ENCODE measurements at places on chromosomes 16 and 17. TPM values are rescaled to one million over a fixed set of nuclear protein-coding genes. Genes with fewer than 3 reads are reported as not detected.

- DNase-seq: peak; percentile 19
Observed at GRCh38 chr17:17377071-17377967, 74.1 kb downstream of the NT5M start.

GRCh38 chr16:590188-590814 is 435 bp downstream of the RAB40C start:
- DNase-seq: no peak

- DNase-seq: peak; percentile 48
Observed at GRCh38 chr16:57479205-57479975, 6.9 kb downstream of the DOK4 start.

The GPRC5C gene
- 345 TPM for total RNA-seq

The PARD6A gene
- total RNA-seq: 16.1 TPM

The CA7 gene
- not detected for total RNA-seq

DNA sequence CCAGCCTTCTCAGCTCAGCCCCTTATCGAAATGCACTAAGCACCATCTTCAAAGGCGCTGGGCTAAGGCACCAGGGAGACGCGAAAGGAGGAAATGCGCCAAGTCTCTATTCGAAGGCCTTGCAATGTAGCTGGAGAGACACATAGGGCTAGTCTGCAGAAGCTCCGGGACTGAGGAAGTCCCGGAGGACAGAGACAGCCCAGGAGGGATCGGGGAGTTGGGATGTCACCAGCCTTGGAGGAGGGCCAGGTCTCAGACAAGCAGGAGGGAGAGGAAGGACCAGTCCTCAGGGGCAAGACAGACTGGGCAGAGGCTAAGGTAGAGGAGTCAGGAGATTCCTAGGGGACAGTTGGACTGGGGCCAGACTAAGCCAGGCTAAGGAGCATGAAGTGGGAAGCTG is 8.5 kb downstream of the C17orf100 start:
- DNase-seq: no peak

The PITPNM3 gene
- total RNA-seq: 2.3 TPM

- DNase-seq: no peak
Observed at GRCh38 chr17:80718428-80718827, 173.8 kb downstream of the RPTOR start.

DNA sequence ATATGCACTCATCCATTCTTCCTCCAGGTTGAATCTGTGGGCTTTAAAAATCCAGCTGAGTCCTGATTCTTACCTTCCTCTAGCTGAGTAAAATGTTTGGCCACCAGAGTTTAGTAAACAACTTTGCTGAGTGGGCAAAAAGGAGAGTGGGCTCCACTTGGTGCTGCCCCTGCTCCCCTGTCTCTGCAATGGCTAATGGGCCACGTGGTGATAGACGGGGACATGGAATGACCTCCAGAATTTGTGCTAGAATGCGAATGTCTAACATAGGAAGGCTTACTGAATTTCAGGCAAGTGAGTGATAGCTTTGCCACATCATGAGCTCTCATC is 137.3 kb upstream of the CES5A start:
- DNase-seq: no peak

GRCh38 chr16:74874912-74875546 is 100.4 kb upstream of the FA2H start:
- peak; percentile 21 for DNase-seq

GRCh38 chr17:32586666-32587065 is 99.9 kb downstream of the CDK5R1 start:
- DNase-seq: no peak

GRCh38 chr17:77640252-77640651 is 318.3 kb upstream of the TNRC6C start:
- DNase-seq: no peak

DNA sequence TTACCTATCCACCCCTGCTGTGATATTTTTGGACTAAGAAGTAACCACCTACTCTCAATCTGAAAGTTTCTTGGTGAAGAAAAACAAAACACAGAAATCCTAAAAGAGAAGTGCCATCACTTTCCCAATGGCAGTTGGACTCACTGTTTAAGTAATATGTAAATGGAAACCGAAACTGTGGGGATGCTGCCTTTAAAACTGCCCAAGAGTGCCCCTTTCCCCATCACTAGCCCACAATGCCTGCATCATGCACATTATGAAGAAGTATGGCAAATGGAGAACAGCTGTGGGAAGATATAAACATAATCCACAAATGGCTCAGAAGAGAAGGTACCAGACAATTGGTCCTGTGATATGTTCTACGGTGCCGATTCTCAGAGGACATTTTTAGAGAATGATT is 33.5 kb upstream of the SLC6A2 start:
- no peak for DNase-seq

DNA sequence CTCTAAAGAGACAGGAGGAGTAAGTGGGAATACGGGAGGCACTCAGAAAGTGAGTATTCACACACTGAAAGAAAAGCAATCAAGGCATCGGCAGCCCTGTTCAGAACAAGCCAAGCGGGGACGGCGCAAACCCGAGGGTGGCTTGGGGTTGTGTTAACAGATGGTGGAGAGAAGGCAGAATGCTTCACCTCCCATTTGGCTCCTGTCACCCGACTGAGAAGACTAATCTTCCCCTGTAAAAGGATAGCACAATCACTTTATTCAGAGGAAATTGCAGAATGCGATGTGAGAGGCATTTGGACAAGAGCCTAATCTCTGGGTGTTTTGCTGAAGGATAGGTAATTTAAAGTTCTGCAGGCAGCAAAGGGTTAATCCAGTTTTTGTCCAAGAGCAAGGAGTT is 119.3 kb upstream of the WSCD1 start:
- no peak for DNase-seq

The SLFN12 gene
- 22.1 TPM for total RNA-seq

DNA sequence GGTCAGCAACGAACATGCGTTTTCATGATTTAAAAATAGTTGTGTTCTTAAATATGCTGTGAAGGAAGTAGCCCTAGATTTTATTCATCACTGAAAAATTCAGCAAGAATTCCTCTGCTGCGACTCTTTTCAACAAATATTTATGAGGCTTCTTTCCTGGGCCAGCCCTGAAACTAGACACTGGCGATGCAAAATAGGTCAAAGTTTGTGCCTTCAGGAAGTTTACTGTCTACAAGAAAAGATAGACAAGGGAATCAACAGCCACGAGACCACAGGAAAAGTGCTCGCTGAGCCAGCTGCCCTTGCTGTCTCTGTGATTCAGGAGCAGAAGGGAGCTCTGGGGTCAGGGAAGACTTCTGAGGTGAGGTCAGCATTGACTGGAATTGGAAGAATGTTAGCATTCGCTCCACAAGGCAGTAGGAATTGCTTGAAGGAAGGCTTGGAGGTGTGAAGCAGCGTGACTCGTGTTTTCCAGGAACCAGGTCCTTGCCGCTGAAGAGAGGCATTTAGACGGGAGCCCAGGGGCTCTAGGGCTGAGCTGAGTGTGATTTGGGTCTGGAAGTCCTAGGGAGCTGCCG is 1.9 kb upstream of the RPL26 start:
- peak; percentile 94 for DNase-seq

The ITGB3 gene
- 506 TPM for total RNA-seq

DNA sequence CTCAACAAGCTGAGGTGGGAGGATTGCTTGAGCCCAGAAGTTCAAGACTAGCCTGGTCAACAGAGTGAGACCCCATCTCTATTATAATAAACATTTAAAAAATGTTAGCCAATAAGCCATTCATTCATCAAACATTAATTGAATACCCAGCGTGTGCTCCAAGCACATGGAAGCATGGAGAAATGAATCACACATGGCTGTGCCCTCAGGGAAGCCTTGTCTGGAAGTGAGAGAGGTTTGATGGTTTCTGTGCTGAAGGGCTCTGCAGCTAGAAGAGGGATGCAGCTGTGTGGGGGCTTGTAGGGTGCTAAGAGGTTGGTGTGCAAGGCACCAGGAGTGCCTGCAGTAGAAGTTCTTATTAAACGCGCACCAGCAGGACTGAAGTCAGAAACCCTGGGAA is 11.2 kb downstream of the CYB5D2 start:
- peak; percentile 56 for DNase-seq

GRCh38 chr16:87465306-87465705 is 27.5 kb downstream of the ZCCHC14 start:
- DNase-seq: peak; percentile 86

- no peak for DNase-seq
Observed at GRCh38 chr16:56294579-56294978, 103.3 kb downstream of the GNAO1 start.

DNA sequence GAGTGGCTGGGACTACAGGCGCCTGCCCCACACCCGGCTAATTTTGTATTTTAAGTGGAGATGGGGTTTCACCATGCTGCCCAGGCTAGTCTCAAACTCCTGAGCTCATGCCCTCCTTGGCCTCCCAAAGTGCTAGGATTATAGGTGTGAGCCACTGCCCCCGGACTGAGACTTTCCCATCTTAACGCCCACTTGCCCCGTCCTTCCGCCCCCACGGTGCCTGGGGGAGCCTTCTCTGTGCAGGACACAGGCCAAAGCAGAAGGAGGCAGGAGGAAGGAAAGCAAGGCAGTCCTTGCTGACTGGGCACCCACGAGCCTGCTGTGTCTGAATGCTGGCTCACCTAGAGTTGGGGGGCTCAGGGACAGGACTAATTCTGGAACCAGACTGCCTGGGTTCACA is 17.6 kb upstream of the GNG13 start:
- no peak for DNase-seq

- DNase-seq: no peak
Observed at GRCh38 chr16:1592446-1592845, 19.4 kb downstream of the IFT140 start.

The PLEKHM1 gene
- total RNA-seq: 29.3 TPM

- peak; percentile 49 for DNase-seq
Observed at GRCh38 chr17:42010898-42011516, 6.2 kb downstream of the DNAJC7 start.

DNA sequence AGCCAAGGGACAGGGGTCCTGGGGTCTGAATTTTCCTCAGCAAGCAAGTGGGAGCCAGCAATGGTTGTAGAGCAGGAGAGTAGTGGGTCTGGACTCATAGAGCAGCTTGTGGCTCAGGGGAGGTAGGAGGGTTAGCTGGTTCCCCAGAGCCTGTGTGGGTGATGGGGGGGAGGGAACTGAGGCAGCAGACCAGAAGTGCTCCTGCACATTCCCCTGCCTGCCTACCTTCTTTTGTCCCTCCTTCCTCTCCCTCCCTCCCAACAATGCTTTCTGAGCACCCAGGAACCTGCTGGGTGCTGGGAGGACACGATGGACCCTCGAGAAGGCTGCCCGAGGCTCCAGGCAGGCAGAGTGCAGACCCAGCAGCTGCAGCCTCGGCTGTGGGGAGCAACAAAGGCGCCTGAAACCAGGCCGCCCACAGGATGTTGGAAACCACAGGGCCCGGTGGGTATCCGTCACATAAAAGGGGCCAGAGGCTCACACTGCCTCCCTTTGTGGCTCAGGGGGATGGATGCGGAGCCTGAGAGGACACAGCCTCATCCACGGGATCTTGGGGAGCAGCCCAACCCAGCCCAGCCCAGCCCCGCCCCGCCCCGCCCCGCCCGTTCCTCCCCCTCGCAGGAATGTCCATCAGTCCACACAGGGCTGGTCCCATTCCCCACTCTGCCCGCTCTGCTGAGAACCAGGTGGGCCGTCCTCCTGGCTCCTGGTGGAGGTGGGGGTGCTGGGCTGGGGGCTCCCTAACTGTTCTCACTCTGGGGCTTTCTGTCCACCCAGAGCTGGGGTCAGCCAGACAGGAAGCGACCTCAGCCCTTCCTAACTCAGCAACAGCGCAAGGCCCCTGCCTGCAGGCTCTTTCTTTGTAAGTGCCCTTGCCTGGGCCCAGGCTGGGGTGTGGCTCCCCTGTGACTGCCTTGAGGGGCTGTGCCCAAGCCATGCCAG is 1.7 kb upstream of the NLRC3 start:
- DNase-seq: no peak

GRCh38 chr17:81034168-81034777 is 678 bp upstream of the BAIAP2 start:
- no peak for DNase-seq

The GNG13 gene
- total RNA-seq: not detected

The HOXB6 gene
- 56.2 TPM for total RNA-seq

The ORC6 gene
- total RNA-seq: 2.4 TPM

The PRAC2 gene
- not detected for total RNA-seq

DNA sequence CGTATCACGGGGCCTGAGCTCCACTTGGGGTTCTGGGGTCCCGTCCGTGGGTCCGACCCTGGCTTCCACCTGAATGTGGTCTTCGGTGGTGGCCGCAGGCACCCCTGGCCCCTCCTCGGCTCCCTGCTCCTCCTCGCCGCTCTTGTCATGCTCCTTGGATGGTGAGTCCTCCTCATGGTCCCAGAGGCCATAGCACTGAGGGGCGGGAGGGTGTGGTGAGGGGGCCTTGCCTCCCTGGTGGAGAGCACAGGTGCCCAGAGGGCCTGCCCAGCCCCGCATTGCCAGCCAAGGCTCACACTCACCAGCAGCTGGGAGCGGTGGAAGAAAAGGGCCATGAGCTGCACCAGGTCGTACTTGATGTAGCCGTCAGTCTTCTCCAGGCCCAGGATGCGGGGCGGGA is 14.9 kb downstream of the CTU2 start:
- no peak for DNase-seq

The CRHR1 gene
- not detected for total RNA-seq

The KRT14 gene
- total RNA-seq: 0.25 TPM

DNA sequence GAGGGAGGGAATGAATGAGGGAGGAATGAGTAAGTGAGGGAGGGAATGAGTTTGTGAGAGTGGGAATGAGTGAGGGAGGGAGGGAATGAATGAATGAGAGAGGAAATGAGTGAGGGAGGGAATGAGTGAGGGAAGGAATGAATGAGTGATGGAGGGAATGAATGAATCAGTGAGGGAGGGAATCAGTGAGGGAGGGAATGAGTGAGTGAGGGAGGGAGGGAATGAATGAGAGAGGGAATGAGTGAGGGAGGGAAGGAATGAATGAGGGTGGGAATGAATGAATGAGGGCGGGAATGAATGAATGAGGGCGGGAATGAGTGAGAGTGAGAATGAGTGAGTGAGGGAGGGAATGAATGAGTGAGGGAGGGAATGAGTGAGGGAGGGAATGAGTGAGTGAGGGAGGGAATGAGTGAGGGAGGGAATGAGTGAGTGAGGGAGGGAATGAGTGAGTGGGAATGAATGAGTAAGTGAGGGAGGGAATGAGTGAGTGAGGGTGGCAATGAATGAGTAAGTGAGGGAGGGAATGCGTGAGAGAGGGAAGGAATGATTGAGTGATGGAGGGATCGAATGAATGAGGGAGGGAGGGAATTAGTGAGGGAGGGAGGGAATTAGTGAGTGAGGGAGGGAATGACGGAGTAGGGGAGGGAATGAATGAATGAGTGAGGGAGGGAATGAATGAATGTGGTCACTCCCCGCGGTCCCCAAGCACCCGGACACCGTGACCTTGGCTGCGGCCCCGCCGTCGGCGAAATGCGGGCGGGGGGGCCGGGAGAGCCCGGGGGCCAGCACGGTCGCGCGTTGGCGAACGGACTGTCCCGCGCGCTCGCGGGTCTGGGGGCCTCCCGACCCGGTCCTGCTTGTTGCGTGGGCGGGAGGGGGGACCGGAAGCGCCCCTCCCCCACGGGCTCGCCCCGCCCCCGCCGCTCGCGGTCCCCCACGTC is 1.1 kb upstream of the UBE2I start:
- DNase-seq: peak; percentile 57

The PRR11 gene
- total RNA-seq: 10.2 TPM
